Ovary (tissue), 10 donors: ENCODE measurements at places on chromosomes 16 and 17.

DNA sequence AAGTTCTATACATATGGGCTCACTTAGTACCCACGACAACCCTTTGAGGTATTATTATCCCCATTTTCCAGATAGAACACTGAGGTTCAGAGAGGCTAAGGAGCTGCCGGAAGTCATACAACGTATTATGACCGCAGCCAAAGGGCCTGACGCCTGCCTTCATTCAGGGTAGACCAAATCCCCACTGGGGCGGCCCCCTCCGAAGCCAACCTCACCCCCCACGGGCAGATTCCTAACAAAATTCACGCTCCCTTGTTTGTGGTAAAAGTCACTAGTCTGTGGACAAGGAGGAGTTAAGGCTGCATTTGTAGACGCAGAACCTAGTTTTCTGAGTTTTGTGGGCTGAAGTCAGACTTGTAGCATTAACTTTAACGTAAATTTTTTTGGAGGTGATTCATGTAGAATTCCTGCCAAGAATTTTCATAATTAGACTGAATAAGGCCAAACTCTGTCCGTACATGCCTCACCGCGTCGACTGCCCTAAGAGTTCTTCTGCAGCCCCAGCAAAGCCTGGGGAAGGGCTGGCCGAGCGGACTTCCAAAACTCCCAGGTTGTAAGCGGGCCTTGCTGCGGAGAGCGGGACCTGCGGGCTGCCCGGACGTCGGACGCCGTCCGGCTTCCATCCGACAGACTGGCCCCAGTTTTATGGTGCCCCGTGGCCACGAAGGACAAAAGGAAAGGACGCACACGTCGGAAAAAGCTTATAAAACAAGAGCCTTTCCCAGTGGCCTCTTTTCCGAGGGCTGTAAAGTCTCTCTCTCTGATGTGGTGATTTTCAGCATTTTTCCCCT is 75.7 kb downstream of the NXN start:
- no peak overlapping the region for H3K4me3 ChIP-seq
- H3K36me3 ChIP-seq: no peaks in the 10 kb centered on the region
- H3K27me3 ChIP-seq: no peaks in the 10 kb centered on the region
- DNase-seq: peak; percentile 55
- H3K4me1 ChIP-seq: peaks cover 11% of the 10 kb centered on the region
- peak overlapping the region; percentile 36 for H3K27ac ChIP-seq

GRCh38 chr17:62147284-62147683 is 82.2 kb upstream of the MED13 start:
- H3K27ac ChIP-seq: no peak overlapping the region
- no peaks in the 10 kb centered on the region for H3K4me1 ChIP-seq
- no peaks in the 10 kb centered on the region for H3K27me3 ChIP-seq
- no peak overlapping the region for H3K4me3 ChIP-seq

DNA sequence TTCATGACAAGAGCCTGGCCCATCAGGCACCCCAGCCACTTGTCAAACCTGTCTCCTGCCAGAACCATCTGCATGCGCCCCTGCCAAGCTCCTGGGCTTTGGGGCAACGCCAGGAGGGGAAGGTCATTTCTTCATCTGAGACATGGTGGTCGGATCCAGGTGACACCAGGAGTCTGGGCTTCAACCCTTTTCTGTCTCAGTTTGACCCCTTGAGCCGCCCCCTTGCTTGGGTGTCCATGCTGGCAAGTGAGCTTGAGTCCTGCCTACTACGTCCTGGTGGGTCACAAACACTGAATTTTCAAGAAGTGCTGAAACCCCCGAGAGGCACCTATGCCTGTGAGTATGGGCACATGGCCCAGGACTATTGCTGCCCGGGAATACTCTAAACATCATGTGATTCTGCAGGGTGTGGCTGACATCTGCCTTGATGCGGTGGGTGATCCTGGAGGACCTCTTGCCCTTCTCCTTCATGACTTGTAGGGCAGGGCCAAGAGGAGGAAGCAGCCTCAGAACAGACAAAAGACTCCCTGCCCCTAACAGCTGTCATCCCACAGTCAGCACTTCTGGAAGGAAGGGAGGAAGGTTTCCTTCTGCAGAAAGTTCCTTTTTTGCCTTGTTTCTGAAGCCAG is 43.4 kb downstream of the TNFRSF13B start:
- H3K36me3 ChIP-seq: no peaks in the 10 kb centered on the region
- no peak overlapping the region for H3K27ac ChIP-seq
- no peaks in the 10 kb centered on the region for H3K27me3 ChIP-seq
- H3K4me3 ChIP-seq: no peak overlapping the region
- no peak for DNase-seq

DNA sequence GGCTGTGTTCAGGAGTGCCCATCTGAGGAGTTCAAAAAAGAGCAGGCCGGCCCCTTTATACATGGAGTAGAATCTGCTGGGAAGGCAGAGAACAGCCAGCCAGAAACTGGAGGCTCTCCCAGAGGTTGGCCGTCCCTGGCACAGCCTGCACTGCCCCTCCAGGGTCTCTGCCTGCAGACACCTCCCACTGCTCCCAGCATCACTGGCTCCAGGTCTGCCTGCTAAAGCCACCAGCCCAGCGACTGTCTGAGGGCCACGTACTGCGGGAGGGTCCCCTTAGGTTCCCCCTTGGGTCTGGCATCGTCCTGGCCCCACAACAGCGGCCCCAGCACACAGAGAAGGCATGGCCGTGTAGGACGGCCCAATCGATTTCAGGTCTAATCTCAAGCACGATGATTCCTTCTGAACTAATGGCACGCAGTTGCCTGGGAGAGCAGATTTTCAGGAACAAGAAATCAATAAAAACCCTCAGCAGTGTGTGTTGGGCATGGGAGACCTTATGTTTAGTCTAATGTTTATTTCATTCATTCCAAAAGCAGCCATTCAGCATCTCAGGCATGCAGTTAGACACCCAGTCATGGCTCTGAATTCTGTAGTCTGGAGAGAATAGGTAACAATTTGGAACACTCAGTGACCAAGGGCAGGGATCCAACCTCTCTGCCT is 95.6 kb downstream of the PGS1 start:
- peaks cover 7% of the 10 kb centered on the region for H3K4me1 ChIP-seq
- no peak overlapping the region for H3K27ac ChIP-seq
- no peak overlapping the region for H3K4me3 ChIP-seq

GRCh38 chr16:26992666-26993349 is 73.9 kb upstream of the C16orf82 start:
- no peaks in the 10 kb centered on the region for H3K4me1 ChIP-seq
- no peak overlapping the region for H3K27ac ChIP-seq

GRCh38 chr16:49724774-49725173 is 131.1 kb downstream of the ZNF423 start:
- DNase-seq: no peak
- no peak overlapping the region for H3K4me3 ChIP-seq
- H3K27me3 ChIP-seq: no peaks in the 10 kb centered on the region
- H3K36me3 ChIP-seq: no peaks in the 10 kb centered on the region

GRCh38 chr17:14058051-14058450 is 11.3 kb upstream of the COX10 start:
- H3K27me3 ChIP-seq: no peaks in the 10 kb centered on the region
- no peak overlapping the region for H3K27ac ChIP-seq
- no peak overlapping the region for H3K4me3 ChIP-seq
- DNase-seq: no peak
- no peaks in the 10 kb centered on the region for H3K36me3 ChIP-seq

- no peak overlapping the region for H3K27ac ChIP-seq
- no peak overlapping the region for H3K4me3 ChIP-seq
- DNase-seq: no peak
- no peaks in the 10 kb centered on the region for H3K36me3 ChIP-seq
Observed at GRCh38 chr17:10807704-10808128, 3.8 kb upstream of the TMEM238L start.

GRCh38 chr16:52456368-52456767 is 90.6 kb downstream of the TOX3 start:
- H3K4me1 ChIP-seq: no peaks in the 10 kb centered on the region
- no peaks in the 10 kb centered on the region for H3K27me3 ChIP-seq
- DNase-seq: no peak
- H3K27ac ChIP-seq: no peak overlapping the region
- H3K4me3 ChIP-seq: no peak overlapping the region

DNA sequence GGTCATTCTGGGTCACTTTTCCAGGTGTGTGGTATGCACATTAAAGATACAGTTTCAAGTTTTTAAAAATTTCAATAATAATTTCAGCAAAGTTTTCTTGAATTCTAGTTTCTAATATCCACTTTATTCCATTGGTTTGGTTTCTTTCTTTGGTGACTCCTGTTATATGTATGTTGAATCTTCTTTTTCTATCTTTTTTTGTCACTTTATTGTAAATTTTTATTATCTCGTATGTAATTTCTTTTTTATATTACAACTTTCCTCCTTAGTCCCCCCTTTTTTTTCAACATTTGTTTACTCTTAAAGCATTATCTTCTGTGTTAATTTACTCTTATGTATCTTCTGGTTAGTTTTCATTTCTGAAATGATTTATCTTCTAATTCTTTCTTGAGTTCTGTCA is 57.5 kb downstream of the NF1 start:
- H3K4me1 ChIP-seq: no peaks in the 10 kb centered on the region
- H3K4me3 ChIP-seq: no peak overlapping the region
- no peaks in the 10 kb centered on the region for H3K27me3 ChIP-seq

DNA sequence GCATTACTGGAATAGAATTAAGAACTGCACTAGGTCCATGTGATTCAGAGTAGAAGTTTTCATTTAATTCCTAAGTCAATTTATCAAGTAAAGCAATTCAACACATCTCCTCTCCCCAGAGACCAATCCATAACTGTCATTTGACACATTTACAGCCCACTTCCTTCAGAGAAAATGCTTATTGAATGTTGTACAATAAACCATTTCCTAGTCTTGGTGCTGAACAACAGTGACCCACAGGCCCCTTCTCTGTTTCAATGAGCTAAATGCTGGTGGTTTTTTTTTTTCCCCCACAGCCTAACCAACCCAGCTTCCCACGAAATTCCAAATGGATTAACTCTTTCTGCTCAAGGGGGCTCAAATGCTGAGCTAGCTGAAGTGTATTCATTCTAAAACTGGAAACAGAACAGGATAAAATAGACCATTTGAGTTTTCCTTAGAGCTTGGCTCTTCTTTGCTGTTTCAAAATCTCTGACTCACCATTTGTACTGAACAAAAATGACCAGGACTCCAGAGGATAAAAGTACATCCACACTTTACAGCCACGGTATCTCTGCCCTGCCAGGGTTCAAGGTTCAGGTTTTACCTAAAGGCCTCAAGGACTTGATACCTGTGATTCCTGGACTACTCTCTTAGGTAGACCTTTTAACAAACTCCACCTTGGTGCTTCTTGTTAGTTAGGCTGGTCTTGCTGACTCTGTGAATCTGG is 62.3 kb downstream of the TMEM100 start:
- no peaks in the 10 kb centered on the region for H3K4me1 ChIP-seq
- H3K27ac ChIP-seq: no peak overlapping the region
- H3K27me3 ChIP-seq: no peaks in the 10 kb centered on the region
- no peak overlapping the region for H3K4me3 ChIP-seq
- no peak for DNase-seq
- H3K36me3 ChIP-seq: no peaks in the 10 kb centered on the region
